ENCODE measurements at places on chromosomes 5 and 9. TPM values are rescaled to one million over a fixed set of nuclear protein-coding genes. Genes with fewer than 3 reads are reported as not detected.
A peak's percentile ranks its signal among the peaks of the same experiment; 100 is the strongest.

- no peak for DNase-seq
Measured at GRCh38 chr9:93669958-93670207, 93.5 kb downstream of the PHF2 start.

- DNase-seq = no peak
Measured at GRCh38 chr5:116037236-116037822, 5.1 kb downstream of the ARL14EPL start.

The TEK gene
- not detected for total RNA-seq

The TAF11L8 gene
- not detected for total RNA-seq

The CAMK4 gene
- 51.3 TPM for total RNA-seq

The C9orf153 gene
- 0.59 TPM for total RNA-seq

- DNase-seq = peak; percentile 80
Measured at GRCh38 chr5:134543820-134544614, 18.5 kb downstream of the JADE2 start.

- no peak for DNase-seq
Measured at GRCh38 chr5:113364466-113364865, 70.3 kb downstream of the TSSK1B start.

GRCh38 chr5:125185740-125186139, 439.3 kb upstream of the ZNF608 start:
- no peak for DNase-seq

DNA sequence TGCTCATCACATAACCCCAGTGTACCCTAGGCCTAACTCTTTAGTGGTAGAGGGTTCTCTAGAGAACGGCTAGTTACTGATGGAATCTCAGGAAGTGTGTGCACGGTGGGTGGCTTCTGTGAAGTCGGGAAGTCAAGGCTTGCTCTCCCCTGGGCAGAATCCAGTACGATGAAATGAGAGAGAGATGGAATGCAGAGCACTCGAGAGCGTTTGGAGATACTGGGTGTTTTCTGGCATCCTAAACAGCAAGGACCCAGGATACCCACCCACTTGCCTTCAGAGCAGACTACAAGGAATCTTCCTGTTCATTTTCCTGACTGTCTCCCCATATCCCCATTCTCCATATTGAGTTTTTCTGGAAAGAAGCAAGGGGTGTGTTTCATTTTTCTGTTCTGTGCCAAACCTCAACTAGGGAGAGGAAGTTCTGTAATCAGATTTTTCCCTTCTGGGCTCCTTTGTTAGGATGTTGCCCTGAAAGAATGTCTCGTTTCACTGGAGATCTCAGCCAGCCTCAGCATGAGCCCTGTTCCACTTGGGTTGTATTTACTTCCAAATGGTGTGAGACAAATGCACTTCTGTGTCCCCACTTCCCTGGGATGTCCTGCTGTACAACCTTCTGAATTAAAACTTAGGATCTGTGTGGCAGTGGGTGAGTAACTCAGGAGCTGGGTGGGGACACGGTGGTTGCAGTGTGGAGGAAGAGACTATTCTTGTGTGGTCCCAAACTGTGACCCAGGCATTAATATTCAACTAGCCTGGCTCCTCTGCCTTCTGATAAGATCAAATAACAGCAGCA, 108.9 kb upstream of the SPRY4 start:
- DNase-seq = no peak

The TMEM171 gene
- not detected for total RNA-seq

DNA sequence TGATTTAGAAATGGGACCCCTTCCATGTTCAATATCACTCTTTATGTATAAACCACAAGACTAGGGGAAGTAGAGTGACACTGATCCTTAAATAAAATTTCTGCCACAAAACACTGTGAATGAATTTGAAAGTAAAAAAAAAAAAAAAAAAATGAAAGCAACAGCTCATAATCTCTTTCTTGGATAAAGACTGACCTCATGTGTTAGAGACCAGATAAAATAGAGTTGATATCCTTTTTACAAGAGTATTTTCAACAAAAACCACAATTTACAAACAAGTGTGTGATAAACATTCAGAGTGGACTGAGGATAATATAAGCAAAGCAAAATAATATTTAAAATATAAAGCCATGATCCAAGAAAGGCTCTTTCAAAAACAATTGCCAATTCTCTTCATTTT, 180.2 kb downstream of the FBXL17 start:
- no peak for DNase-seq

DNA sequence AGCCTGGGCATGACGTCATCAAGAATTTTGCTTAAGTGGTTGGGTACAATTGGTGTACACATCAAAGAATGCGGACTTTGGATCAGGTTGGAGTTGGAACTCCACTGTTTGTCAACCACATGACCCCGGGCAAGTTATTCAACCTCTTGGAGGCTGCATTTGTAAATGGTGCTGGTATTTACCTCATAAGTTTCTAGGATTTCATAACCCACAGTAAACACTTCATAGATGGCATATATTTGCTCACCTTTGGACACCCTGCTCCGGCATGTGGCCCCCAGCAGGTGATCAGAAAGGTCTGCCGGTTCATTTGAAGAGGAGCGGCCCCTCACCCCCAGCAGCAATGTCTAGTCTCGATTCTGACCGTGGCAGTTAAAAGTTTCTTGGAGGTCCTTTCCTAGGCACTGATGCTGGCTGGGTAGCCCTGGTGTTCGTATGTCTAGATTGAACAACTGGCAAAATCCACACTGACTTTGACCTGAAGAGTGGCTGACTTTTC, 60.6 kb downstream of the IL6ST start:
- DNase-seq = no peak

- no peak for DNase-seq
Measured at GRCh38 chr5:123098767-123099513, 9.9 kb downstream of the PRDM6 start.

GRCh38 chr5:94432499-94432898, 185.9 kb downstream of the KIAA0825 start:
- no peak for DNase-seq

GRCh38 chr5:17238521-17239041, 21.1 kb downstream of the BASP1 start:
- DNase-seq = no peak

The SNCAIP gene
- not detected for total RNA-seq

The SHISAL2B gene
- total RNA-seq = not detected

- no peak for DNase-seq
Measured at GRCh38 chr9:94922098-94922607, 195.7 kb downstream of the AOPEP start.

The ZNF658 gene
- total RNA-seq = 1.7 TPM

GRCh38 chr5:170437621-170438375, 48.6 kb upstream of the KCNMB1 start:
- DNase-seq = no peak

DNA sequence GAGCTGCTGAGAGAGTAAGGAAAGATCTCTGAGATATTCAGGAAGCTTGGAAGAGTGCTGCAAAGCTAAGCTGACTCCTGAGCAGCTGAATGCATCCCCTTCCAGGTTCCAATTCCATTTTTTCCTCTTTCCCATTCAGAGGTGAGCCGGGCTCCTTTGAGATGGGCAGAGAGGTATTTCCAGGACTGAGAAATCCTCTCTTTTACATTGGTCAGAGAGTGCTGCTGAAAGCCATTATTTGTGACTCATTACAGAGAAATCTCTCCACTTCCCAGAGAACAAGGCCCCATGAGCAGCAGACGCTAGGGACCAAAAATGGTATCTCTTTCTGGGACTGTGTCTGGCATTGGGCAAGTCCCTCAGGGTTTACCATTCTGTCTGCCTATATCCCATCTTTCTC, 3.7 kb downstream of the MCTP1 start:
- no peak for DNase-seq

GRCh38 chr5:142065273-142065672, 43.3 kb upstream of the NDFIP1 start:
- DNase-seq = no peak

The PKN3 gene
- total RNA-seq = 10.7 TPM

The TTC33 gene
- 22.2 TPM for total RNA-seq

DNA sequence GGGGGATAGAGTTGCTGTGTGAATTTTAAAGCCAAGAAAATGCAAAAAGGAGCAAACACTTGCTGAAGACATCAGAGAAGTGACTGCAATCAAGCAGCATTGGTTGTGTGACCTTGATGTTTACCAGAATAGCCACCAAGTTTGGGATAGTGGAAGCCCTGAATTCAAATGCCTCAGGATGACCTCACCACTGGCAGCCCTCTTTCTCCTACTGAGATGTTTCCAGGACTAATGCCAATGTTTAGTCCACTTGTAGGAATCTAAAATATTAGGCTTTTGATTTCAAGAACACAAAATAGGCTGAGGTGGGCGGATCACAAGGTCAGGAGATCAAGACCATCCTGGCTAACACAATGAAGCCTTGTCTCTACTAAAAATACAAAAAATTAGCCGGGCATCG, 112.2 kb upstream of the NUDT12 start:
- no peak for DNase-seq

DNA sequence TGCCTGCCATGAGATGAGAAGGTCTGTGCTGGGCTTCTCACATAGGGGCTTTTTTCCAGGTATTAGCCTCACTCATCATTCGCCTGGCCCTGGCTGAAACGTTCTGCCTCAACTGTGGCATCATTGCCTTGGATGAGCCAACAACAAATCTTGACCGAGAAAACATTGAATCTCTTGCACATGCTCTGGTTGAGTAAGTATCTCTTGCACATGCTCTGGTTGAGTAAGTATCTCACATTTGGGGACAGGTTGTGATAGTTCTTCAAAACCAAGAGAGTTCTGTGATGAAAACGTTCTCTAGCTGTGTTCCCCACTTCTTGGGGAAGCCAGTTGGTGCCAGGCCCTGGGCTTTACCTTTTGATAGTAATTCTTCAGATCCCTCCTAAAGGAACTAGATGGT, 17.4 kb upstream of the IL13 start:
- DNase-seq = no peak

The PDLIM4 gene
- not detected for total RNA-seq

The ZNF367 gene
- total RNA-seq = 17.7 TPM

DNA sequence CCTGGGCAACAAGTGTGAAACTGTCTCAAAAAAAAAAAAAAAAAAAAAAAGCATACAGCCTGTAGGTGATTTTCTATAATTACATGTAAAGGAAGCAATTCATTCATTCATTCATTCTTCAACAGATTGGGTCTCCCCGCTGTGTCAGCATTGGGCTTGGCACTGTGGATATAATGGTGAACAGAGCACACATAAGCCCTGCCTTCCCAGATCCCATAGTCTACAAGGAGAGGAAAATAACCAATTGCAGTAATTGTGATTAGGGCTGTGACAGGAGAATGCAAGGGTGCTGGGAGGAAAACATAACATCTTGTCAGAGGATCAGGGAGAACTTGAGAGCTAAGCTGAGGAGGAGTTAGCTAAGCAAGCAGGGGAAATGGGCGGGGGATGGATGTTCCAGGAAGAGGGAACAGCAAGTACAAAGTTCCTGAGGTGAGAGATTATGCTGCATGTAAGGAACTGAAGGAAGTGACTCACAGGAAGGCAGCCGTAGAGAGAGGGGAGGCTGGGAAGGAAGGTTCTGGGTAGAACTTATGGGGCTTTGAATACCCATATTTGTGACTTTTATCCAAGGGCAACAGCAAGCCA, 24.0 kb upstream of the KLF9 start:
- no peak for DNase-seq

DNA sequence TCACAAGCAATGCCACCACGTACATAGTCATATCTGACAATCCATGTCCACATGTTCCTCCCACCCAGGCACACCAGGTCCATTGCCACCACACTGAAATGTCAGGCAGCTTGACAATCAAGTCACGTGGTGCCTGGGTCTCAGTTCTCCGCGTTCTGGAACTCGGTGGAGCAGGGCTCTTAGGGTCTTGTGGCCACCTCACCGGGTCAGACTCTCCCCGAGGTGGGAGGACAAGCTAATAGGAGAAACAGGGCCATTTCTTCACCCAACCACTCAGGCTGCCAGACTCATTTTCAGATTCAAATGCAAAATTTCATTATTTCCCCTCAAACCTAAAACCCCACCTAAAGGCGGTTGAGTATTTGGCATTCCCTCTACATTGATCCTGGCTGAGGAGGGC, 200.5 kb upstream of the GAS1 start:
- no peak for DNase-seq

The PNPLA7 gene
- 4.4 TPM for total RNA-seq
